ENCODE measurements at places on chromosomes 3 and 15.

DNA sequence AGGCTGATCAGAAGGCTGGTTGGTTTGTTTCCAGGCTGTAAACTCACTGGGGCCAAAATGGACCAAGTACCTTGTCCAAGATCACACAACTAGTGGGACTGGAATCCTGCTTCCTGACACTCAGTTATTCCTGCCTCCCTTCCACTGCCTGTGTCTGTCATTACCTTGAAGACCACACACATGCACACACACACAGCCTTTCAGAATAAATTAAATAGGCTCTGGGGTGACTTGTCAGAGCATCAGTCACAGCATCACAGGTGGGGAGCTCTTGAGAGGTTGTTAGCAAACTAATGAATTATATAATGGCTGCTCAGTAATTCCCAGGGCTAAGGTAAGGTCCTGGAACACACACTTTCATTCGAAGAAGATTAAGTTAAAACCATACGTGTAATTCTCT lies 231.8 kb downstream of the UACA start:
- DNase-seq = no peak

DNA sequence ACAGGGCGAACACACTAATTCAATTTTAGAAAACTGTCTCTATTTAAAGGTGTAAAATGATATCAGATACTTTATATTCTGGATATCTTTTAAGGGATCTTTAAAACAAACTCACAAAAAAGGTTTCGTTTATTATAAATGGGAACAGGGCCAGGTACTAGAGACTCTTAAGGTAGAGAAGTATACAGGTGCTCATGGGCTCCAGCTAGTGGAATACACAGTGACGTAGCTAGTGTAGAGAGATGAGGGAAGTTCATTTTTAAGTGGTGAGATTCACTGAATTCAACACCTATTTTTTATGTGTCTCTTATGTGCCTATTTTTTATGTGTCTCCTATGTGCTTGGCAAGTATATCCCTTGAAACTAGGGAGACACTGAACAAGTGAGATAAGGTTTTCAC lies 132.7 kb upstream of the FAM3D start:
- DNase-seq = no peak

DNA sequence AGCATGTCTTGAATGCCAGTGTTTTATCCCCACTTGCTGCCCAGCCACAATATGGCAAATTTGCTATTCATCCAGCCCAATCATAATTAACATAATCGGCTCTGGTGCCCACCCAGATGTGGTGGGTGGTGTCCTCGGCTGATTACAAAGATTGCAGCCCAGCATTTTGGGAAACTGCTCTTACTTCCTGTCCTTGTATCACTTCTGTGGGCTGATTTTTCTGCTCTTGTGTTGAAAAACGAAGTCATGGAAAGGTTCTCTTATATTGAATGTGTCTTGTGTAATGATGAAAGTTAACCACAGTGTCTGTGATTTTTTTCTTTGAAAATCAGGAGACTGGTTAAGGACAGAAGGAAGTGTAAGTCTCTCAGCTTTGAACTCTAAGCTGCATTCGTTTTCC lies 141.7 kb downstream of the CACNA2D3 start:
- no peak for DNase-seq

DNA sequence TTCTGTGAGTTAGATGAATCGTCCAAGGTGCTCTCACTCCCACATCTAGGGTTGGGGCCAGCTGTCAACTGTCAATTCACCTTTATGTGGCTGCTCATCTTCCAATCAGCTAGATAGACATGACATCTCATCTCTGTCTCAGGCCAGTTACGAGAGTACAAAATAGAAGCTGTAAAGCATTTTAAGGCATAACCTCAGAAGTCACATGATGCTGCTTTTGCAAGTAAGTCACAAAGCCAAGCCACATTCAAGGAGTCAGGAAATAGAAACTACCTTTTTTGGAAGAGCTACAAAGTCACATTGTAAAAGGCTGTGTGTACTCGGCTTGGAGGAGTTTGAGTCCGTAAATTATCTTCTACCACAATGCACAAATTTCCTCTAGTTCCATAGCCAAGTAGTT lies 5.1 kb upstream of the CCR1 start:
- no peak for DNase-seq

DNA sequence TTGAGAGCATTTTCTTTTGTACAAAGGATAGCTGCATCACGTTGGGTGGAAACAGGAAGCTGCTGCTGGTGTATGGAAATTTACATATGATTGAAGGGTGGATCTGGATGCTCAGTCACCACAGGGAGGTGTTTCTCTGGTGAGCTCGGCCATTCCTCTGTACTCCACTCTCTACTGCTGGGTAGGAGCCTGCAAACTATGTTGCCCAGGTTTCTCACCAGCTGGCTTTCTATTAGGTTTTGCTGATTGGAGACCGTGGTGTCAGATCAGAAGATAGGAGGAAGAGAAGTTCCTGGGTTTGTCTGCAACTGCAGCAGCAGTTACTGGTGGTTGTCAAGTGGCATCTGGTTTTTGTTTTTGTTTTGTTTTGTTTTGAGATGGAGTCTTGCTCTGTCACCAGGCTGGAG lies 61.7 kb downstream of the TAMM41 start:
- no peak for DNase-seq

DNA sequence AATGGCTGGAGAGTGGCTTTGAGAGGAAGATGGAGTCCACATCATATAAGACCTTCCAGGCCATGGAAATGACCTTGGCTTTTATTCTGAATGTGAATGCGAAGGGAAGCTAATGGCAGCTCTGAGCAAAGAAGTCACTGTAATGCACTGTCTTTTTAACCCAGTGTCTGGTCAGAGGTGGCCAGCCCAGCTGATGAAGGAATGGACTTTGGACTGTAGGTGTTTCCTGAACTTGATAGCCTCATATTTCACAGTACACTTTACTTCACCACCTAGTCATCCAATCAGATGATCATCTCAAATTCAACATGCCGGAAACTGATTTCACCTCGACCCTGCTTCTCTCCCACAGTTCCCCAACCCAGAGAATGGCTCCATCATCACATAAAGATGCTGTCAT lies 33.4 kb downstream of the DCLK3 start:
- DNase-seq = no peak

- no peak for DNase-seq
Measured at GRCh38 chr3:13838421-13838820, 41.5 kb downstream of the WNT7A start.

DNA sequence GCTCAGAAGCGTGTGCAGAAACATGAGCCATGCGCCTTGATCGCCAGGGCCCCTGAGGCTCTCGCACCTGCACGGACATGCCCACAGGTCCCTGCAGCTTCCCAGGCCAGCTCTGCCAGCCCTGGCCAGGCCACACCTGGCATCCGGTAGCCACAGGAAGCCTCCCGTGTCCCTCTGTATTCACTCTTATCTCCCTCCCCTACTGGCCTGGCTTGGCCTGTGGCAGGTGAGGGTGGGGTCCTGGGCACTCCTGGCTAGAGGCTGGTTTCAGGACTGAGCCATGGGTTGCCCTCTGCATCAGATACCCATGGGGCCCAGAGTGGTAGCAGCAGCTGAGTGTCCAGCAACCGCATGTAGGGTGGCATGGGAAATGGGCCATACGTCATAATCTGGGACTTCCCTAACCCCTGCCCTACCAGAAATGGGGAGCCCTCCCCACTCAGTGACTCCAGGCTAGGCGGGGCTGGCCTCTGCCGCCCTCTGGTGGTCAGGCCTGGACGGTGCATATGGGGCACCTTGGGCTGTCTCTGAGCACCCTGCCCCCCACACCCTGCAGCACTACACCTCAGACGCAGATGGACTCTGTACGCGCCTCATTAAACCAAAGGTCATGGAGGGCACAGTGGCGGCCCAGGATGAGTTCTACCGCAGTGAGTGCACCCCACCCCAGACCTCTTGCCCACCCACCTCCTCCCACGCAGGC lies 12.6 kb upstream of the LMAN1L start:
- DNase-seq = peak; percentile 68

DNA sequence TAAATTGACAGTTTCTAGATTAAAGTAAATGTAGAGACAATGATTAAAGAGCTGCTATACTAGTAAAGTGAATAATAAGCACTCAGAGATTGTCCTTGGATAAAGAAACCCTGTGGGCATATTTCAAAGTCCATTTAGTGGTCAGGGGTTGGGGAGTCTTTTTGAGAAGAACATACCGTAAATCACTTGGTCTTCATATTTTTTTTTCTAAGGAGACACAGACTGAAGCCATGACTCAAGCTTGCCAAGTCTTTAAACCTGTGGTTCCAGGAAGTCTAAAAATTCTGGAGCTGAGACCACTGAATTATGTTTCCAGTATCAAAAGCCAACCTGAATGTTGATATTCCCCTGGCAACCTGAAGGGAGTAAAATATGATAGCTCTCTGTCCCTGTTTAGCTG lies 171.0 kb downstream of the TPRG1 start:
- DNase-seq = no peak

GRCh38 chr3:10447527-10448260 lies 57.7 kb downstream of the ATP2B2 start:
- DNase-seq = no peak

- DNase-seq = no peak
Measured at GRCh38 chr3:16993227-16993626, 108.5 kb downstream of the PLCL2 start.

- no peak for DNase-seq
Measured at GRCh38 chr3:151135541-151136337, 50.3 kb downstream of the MED12L start.

DNA sequence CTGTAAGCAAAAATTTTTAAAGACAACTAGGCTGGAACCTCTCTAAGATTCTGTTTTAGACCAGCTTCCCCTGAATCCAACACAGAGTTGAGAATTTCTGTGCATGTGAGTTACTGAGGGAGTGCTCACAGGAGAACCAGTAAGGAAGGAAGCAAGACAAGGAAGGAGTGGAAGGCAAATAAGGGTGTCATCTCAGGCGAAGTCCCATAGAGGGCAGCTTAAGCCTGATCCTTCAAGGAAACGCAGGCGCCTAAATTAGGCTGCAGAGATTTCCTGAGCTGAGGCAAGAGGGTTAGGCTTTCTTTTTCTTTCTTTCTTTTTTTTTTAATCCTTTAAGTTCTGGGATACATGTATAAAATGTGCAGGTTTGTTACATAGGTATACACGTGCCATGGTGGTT lies 36.2 kb upstream of the COL6A6 start:
- DNase-seq = peak; percentile 52

DNA sequence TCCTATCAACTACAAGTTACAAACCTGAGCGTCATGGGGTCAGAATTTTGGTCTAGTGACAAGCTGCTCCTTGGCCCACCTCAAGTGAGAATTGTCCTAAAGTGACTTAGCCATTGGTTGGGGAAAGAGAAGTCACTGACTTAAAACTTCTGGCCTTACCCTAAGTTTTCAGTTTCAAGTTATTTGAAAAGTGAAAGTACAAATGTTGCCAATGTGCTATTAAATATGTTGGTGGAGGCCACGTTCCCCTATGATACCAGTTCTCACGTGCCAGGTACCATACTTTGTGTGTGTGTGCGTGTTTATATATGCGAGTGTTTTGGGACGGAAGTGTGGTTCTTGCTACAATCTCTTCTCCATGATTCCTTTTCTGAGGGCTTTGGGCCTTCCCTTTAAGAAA lies 22.6 kb upstream of the RASGRP1 start:
- DNase-seq = no peak

DNA sequence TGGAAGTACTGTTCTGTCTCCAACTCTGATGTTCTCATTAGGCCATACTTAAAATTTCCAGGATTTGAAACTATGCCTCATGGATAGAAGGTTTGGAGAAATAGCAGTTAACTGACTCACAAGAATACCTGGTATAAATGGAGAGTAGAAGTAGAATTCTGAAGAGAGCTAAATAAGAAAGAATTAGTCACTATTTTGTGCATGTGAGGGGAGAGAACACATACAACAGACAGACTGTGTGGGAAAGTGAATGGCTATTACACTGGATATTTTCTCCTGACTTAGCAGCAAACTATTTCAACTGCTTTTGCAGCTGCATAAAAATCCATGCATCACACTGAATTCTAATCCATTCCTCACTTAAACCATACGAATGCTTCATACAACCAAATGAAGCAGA lies 71.3 kb downstream of the C3orf70 start:
- no peak for DNase-seq

DNA sequence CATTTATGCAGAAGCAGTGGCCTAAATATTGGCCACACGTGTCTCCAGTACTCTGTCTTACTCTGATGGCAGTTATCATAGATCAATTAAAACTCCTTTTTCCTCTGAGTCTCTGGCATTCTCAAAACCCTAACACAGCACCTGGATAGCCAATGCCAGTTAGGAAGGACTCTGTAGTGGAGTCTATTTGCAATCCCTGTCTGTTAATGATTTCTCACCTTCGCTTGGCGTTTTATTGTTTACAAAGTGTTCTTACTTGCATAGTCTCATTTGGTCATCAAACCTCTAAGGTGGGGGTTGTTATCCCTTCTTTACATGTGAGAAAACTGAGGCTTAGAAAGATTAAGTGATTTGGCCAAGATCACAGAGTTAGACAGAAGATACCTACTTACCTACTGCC lies 258.8 kb downstream of the IL5RA start:
- no peak for DNase-seq

- DNase-seq = no peak
Measured at GRCh38 chr15:90106522-90107117, 4.4 kb upstream of the IDH2 start.

DNA sequence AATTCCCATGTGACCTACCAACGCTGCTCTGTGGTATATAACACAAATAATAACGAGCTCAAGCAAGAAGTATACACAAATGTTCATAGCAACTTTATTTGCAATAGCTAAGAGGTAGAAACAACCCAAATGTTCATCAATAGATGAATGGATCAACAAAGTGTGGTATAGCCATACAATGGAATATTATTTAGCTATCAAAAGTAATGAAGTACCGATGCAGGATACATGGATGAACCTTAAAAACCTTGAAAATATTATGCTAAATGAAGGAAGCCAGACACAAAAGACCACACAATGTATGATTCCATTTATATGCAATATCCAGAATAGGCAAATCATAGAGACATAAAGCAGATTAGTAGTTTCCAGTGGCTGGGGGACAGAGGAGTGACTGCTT lies 15.6 kb upstream of the FEM1B start:
- DNase-seq = no peak

DNA sequence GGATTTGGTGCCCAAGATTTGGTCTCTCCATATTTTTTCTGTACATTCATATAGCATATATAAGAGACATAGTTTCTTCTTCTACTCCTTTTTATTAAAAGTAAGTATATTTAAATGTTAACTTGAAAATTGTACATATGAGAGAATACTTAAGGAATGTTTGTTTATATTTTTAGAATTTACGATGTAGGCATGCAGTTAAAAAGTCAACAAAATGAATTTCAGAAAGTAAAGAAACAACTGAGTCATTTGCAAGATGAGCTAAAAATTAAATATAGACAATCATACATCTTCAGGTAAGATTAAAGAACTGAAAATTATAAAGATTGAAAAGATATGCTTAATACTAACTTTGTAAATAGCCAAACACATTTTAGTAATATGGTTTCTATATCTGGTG lies 94.2 kb downstream of the LEKR1 start:
- no peak for DNase-seq

GRCh38 chr15:67389975-67390374 lies 131.0 kb upstream of the C15orf61 start:
- no peak for DNase-seq

- no peak for DNase-seq
Measured at GRCh38 chr3:72999951-73000350, 3.3 kb downstream of the PPP4R2 start.

GRCh38 chr3:27024493-27024892 lies 344.7 kb downstream of the NEK10 start:
- DNase-seq = no peak

GRCh38 chr3:145698749-145699148 lies 462.2 kb downstream of the PLOD2 start:
- no peak for DNase-seq

Data from right forelimb (tissue), 1 donor.